NCI-H2227 treated with DMSO at 0.1 percent for 48 hours (cell line): ENCODE measurements at places on chromosomes 5 and 9.

DNA sequence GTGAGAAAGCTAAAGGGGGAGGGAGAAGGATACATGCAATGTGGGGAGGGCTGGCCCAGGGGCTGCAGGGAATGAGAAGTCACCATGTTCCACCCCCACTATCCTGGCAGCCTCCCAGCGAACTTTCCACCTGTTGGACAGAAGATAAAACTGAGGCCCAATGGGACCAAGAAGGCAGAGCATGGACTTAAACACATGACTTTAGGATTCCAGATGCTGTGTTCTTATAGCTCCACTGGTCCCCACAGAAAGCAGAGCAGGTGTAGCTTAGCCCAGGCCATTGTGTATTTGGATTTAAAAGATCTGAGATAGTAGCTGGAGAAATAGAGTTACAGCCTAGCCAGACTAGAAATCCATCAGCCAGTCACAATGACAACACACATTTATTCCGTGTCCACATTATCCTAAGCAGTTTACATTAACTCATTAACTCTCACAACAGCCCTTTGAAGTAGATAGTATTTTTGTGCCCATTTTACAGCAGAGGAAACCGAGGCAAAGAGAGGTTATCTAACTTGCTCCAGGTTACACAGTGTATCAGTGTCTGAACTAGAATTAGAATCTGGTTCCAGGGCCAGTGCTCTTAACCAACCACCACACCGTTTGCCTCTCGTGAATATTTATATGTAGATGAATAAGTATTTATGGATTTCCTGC is 121.0 kb downstream of the RGS3 start:
- DNase-seq = no peak

DNA sequence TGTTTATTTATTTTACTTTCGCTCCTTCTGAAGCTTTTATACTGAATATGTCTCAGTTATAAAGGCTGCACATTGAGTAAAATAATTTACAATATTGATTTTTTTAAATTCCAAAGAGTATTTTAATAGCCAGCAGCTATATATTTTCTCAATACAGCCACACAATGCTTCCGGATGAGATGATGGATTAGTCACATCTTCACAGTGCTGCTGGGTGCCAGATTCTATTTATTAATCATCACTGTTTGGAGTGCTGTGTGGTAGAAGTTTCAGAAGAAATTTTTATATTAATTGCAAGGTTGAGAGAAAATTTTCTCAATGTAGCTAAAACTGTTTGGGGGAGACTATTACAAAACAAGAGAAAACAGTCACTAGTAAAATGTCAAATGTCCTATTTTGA is 989.8 kb downstream of the TLE4 start:
- no peak for DNase-seq

DNA sequence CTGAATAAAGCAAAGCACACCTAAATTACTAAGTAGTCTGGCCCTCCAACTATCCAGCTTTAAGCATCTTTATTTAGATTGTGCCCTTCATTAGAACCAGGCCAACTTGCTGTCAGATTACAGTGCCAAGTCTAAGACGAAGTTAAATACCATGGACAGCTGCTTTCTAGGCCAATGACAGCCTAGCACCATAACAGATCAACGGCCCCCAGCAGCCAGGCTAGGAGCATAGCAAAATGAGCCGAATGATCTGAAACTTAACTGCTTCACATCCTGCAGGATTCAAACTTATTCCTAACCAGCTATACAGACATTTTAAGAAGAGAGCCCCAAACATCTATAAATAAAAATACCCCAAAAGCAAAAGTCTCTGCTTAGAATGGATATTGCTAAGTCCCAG is 6.8 kb downstream of the SLC24A2 start:
- DNase-seq = no peak

DNA sequence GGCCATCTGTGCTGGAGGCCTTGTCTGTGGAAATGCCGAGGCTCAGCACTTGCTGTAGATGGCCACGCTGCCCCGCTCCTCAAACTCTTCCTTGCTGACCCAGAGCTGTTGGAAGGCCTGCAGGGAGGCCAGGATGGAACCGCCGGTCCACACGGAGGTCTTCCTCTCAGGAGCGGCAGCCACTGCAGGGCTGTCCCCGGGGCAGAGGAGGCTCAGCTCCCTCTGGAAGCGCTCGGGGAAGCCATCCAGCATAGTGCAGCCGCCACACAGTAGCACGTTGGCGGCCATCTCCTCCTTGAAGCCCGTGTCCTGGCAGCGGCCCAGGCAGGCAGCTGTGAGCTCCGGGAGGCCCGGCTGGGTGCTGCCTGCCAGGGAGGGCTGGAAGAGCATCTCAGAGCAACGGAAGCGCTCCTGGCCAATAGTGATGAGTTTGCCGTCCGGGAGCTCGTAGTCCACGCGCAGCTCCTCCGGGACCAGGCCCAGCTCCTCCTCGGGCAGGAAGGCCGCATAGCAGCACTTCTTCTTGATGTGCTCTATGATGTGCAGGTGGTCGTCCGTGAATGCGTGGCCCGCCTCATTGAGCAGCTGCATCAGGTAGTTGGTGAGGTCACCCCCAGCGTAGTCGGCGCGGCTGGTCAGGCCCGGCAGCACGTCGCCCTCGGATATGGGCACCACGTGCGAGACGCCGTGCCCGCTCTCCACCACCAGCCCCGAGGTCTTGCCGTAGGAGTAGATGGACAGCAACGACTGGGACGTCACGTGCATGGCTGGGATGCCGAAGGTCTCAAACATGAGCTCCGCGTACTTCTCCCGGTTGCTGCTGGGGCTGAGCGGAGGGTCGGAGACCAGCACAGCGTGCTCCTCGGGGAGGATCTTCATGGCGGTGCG is 901 bp downstream of the ACTL7B start:
- no peak for DNase-seq

GRCh38 chr5:150147670-150148069 is 8.0 kb downstream of the PDGFRB start:
- no peak for DNase-seq

GRCh38 chr5:128920345-128921215 is 44.7 kb upstream of the SLC27A6 start:
- DNase-seq = no peak

GRCh38 chr5:52673495-52673894 is 114.2 kb upstream of the ITGA1 start:
- DNase-seq = no peak

DNA sequence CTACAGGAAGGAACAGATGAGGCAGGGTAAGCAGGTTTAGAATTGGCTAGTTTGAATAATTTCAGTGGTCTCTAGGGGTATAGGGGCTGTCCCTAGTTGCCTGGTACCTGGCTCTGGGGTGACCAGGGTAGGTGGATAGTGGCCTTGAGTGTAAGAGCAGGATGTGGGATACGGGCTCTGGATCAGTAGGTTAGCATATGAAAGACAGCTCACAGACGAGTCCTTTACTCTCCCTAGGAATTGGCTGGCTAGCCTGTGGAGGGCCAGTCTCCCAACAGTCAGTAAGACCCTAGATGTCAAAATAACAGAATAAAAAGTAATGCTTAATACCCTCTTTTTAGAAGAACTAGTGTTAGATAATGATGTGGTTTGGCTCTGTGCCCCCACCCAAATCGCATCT is 16.6 kb upstream of the C9orf152 start:
- no peak for DNase-seq

DNA sequence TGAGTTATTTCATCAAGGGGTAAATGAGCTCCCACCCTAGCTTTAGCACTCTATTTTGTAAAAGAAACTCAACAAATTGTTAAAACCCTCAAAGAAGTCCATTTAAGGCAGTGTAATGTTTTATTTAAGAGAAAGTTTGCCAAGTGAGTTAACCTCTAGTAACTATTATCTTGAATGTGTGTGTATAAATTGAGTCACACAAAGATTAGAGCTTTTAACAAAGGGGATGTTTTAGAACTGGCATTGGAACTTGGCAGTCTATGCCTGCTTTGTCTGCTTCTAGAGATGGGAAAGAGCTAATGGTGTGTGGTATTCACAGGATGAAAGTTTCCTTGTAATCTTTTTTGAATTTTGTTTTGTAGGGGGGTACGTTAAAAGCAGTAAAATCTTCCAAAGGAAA is 33.2 kb downstream of the KDM3B start:
- DNase-seq = no peak

DNA sequence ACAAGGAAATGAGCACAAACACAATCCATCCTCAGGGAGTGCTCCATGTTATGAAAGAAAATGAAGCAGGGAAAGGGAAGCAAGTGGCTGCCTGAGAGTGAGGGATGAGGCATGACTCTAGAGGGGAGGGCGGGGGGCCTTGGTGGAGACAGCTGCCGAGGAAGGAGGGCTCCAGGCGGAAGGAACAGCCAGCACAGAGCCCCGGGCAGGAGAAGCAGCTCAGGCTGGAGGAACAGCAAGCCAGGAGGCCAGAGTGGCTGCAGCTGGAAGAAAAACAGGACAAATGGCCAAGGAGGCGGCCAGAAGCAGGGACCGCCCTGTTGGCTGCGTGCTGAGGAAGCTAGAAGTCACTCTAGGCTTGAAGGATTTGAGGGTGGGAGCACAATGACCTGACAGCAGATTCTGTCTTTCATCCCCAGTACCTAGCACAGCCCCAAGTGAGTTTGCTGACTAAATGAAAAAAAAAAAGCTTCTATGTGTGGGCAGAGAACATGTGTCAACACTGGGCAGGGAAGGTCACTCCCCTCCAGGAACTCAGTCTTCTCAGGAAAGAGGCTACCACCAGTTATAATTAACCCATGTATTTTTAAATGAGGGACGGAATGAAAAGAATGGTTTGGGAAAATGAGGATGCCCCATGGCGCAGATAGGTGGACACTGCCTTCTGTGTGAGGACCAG is 142.8 kb downstream of the DCP2 start:
- DNase-seq = no peak

DNA sequence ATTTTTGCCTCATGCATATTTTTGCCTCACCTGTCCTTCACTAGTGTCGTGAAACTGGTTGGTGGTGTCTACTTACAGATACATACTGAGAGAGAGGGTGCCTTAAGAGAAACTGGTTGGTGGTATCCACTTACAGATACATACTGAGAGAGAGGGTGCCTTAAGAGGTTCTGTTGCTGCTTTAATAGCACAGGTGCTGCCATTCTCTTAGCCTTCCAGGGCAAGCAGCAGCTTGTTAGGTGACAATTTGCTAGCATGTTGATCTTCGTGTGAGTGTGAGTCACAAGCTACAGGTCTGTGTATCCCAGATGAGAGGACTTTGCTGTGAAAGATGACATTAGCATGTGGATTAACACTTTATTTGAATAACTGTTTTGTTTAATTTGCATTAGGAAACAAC is 1.4 kb downstream of the PTTG1 start:
- no peak for DNase-seq

DNA sequence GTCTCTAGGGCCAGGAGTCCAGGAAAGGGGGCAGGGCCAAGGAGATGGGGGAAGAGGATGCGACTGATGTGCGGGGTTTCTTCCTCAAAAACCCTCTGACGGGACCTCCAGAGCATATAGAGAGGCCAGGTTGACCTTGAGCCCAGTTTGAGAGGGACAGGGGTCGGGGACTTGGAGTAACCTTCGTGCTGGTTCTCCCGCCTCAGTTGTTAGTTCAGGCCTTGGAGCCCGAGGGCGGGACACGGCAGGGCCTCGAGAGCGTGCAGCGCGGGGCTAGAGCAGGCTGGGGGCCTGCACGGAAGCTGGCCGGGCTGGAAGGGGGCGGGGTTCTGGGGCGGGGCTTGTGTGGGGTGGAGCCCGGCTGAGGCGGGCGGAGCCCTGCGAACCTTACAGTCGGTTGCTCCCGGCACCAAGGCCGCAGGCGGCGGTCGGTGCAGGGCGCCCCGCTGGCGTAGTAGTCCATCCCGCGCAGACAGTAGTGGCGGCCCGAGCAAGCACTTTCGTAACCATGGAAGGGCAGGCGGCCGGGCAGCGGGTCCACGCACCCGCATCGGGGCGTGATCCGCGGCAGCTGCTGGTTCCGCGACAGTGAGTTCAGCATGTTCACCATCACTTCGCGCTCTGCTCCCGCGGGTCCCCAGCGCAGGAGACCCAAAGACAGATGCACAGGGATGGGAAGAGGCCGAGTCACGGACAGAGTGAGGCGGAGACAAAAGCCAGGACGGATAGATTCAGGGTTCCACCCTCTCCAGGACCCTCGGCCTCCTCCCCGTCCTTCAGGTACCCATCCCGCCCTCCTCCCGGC is 4.0 kb upstream of the MYORG start:
- DNase-seq = peak; percentile 53

GRCh38 chr5:111360173-111360572 is 136.0 kb downstream of the CAMK4 start:
- no peak for DNase-seq

- DNase-seq = no peak
These were observed 53.9 kb downstream of the MEF2C start for GRCh38 chr5:88829054-88829453.

GRCh38 chr9:77125665-77126064 is 51.7 kb upstream of the VPS13A start:
- no peak for DNase-seq

DNA sequence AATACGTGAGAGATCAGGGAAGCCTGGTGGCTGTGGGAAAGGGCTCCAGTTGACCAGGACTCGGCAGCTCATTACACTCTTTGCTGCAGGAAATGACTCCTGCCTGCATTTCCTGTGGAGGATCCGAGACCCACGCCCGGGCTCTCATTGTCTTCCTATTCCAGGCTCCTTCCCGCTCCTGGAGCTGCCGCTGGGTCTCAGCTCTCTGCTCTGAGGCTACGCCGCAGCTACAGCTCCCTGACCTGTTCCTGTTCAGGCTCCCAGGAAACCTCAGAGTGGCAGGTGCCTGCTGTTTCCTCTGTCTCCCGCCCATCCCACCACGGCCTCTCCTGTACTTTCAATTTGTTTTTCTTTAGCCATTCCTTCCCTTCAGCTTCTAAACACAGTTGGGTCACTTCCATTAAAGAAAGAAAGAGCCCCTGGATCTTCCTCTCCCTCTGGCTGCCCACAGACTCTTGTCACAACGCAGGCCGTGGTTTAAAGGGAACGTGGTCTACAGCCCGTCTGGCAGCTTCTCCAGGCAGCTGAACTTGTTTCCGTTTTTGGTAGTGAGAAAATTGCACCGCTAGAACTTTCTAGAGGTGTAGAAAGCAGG is 71.5 kb downstream of the IL6ST start:
- no peak for DNase-seq

GRCh38 chr5:32600054-32600622 is 14.8 kb downstream of the SUB1 start:
- no peak for DNase-seq

- DNase-seq = no peak
These were observed 162.5 kb upstream of the TLE4 start for GRCh38 chr9:79409182-79409823.

GRCh38 chr5:68122439-68123328 is 92.9 kb upstream of the PIK3R1 start:
- DNase-seq = no peak

- no peak for DNase-seq
These were observed 110.8 kb downstream of the ADRB2 start for GRCh38 chr5:148937239-148937638.

DNA sequence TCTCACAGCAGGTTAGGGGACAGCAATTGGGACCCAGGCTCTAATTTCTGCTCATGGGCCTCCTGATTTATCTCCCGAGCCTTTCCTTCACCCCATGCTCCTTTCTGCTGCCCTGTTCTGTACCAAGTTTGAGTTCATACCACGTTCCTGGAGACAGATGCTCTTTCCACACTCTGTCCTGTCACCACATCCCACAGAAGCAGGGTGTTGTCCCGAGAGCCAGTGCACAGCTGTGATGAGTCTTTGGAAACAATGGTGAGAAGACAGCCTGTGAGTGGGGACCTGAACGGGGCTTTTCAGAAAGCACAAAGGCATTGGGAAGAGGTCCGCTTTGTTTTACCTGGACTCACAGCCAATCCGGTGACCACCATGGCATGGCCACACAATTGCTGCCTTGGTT is 17.4 kb downstream of the WDR31 start:
- no peak for DNase-seq
